ENCODE measurements at places on chromosomes 13 and 19.
A peak's percentile ranks its signal among the peaks of the same experiment; 100 is the strongest.

GRCh38 chr13:70424928-70425327 is 316.7 kb upstream of the KLHL1 start:
- DNase-seq = no peak

DNA sequence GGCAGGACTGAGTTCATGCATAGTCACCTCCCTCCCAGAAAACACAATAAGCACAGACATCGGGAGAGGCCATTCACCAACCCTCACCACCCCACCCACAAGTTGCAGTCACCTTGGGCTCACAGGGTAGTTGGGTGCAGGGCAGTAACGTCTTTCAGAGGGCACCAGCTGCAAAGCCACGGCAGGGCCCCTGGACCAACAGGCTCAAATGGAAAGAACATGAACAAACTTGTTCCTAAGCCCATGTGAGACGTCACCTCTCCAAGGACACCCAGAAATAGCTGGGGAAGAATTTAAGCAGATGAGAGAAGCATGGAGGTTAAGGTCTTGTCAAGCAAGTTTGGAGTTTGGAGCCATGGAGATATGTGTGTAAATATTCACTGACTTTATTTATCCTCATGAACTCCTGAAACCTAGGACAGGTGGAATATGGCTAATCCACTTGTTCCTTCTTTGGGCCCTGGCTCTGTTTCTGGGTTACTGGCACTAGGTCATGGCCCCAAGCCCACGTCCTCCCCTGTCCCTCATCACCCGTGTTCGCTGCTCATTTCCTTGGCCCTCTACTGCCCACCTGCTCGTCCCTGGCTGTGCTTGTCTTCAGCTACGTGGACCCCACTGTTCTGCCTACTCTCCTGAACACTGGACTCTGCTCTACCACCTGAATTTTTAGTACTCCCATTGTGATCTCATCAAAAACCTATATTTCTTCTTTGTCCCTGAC is 40.4 kb downstream of the SACS start:
- DNase-seq = no peak

GRCh38 chr19:3682741-3683404 is 17.4 kb downstream of the PIP5K1C start:
- DNase-seq = no peak

DNA sequence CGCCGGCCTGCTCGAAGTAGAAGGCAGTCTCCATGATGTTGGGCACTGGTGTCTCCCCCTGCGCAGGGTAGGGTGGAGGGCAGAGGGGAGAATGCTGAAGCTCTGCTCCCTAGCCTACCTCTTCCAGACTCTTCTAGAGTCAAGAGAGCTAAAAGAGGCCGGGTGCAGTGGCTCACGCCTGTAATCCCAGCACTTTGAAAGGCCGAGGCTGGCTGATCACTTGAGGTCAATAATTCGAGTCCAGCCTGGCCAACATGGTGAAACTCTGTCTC is 10.2 kb downstream of the RSPH6A start:
- DNase-seq = no peak

DNA sequence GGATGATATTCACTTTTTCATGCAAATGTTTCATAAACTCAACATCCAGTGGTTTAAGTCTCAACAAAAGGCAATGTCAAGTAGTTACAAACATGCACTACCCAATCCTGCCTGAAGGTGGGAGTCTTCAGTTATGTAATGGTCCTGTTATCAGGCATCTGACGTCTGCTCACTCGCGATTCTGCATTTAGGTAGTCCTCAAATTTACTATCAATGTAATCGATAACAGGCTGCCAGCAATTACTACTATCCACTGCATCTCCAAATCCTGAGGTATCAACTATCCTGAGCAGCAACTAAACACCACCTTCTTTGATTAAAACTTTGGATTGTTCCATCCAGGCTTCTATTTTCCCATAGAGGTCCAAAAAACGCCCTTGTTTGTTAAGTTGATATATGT is 51.2 kb downstream of the NLRP12 start:
- DNase-seq = peak; percentile 36

DNA sequence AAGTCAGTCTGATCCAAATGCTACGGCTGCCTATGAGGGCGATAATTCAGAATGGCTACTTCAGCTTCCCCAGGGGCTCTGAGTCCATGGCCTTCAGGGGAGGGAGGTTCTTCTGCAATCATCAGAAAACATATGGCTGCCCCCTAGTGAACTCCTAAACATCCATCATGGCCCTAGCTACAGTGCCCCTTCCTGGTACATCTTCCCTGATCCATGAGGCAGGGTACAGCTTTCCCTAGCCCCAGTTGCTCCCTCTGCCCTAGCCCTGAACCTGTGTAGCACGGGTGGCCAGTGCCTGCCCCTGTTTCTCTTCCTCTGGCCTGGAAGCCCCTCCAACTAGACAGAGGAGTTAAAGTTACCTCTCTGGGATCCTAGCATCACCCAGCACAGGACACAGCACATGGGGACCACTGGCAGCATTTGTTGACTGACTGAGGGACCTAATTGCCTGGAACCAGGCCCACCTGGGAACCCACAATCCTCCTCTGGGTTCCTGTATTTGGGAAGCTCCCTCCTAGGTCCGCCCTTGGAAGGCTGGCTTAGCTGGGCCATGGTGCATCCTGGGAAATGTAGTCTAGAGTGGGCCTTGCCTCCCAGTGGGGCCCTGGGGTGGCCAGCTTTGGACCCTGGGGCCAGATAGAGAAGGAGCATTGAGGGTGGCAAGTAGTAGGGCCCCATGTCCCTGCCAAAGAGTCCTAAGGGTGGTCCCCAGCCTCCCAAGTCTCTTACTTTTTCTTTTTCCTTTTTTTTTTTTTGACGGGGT is 17.7 kb upstream of the SEMA6B start:
- no peak for DNase-seq

- no peak for DNase-seq
Measured at GRCh38 chr13:78806457-78806856, 147.5 kb upstream of the OBI1 start.

- DNase-seq = no peak
Measured at GRCh38 chr13:68872338-68872737, 1235.3 kb upstream of the ATXN8OS start.

DNA sequence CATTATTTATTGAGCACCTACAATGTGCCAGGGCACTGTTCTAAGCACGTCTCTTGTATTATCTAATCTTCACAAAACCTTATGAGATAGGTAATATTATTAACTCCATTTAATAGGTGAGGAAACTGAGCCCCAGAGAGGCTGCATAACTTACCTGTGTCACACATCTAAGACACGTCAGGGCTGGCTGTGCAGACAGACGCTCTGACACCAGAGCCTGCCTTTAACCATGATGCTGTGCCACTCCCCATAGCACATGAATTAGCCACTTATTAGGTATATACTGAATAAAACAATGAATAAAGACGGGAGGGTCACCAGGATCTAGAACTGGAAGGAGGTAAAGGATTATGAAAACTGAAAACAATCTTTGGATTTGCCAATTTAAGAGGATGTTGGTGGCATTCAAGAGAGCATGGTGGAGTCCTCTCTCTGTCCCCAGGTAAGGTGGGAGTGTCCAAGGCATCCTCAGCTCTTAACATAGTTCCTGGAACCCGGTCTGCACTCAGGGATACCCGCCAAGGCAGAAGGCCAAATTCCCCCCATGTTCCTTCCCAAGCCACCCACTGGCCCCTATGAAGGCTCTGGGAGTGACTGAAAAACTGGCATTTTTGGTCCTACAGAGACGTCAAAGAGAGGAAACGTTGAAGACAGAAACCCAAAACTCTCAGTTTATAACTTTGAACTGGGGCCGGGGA is 479.7 kb downstream of the FOXO1 start:
- DNase-seq = no peak

DNA sequence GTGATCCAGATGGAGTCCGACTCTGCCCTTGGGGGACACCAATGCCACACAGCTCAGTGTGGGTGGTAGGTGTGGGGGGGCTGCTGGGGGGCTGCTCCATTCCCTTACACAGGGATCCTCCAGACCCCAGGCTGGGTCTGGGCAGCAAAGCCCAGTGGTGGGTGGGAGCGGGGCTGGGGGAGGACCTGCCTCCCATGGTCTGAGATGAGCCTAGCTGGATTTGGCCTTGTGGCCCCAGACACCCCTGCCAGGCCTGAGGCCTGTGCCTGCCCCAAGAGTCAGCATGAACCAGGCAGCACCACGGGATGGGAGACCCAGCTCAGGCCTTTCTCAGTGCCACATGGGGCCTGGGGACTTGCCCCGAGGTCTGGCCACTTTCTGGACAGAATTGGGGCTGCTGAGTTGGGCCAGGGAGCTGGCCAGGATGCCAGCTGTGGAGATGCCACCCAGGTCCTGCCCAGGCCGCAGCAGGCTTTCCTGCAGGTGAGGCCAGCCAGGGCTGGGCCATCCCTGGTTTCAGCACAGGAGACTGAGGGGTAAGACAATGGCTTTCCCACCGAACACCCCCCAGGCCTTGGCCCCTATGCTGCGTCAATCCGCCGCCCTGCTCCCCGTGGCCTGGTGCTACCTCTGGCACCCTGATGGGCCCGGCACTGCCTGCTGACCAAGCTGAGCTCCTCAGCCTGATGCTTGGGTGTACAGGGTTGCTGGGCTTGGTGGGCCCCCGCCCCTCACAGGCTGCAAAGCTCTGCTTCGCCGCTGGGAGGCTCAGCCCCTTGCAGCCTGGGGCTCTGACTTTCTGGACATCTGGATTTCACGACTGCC is 24.2 kb downstream of the CEBPG start:
- no peak for DNase-seq

- DNase-seq = no peak
Measured at GRCh38 chr13:74838096-74838495, 643.9 kb downstream of the TBC1D4 start.

- DNase-seq = no peak
Measured at GRCh38 chr13:112885782-112886268, 83.2 kb upstream of the MCF2L start.

GRCh38 chr13:40151673-40152072 is 496.2 kb downstream of the COG6 start:
- no peak for DNase-seq

GRCh38 chr13:100506154-100506553 is 82.4 kb downstream of the GGACT start:
- no peak for DNase-seq

GRCh38 chr19:17841810-17842662 is 5.7 kb downstream of the JAK3 start:
- DNase-seq = no peak
